ENCODE measurements at places on chromosomes 11 and 22. TPM values are rescaled to one million over a fixed set of nuclear protein-coding genes. Genes with fewer than 3 reads are reported as not detected.

- no peak for DNase-seq
Measured at GRCh38 chr11:35594680-35595079, 23.6 kb upstream of the FJX1 start.

Gene PARVG
- total RNA-seq, result 2.8 TPM

DNA sequence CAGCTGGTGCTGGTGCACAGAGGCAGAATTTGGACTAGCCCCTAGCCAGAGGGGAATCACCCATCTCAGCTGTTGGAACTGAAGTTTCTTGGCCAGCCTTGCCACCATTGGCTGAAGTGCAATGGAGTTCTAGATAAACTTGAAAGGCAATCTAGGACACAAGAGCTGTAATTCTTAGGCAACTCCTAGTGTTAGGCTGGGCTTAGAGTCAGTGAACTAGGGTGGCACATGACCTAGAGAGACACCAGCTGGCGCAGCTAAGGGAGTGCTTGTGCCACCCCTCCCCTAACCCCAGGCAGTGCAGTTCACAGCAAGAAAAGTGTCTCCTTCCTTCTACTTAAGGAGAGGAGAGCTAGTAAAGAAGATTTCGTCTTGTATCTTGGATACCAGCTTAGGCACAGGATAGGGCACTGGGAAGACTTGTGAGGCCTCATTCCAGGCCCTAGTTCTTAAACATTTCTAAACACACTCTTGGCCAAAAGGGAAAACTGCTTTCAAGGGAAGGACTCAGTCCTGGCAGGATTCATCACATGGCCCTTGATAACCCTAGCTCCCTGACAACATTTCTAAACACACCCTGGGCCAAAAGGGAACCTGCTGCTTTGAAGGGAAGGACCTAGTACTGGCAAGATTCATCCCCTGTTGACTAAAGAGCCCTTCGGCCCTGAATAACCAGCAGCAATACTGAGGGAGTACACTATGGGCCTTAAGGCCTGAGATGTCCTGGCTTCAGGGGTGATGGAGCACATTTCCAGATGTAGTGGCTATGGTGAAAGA, 53.4 kb downstream of the XRRA1 start:
- DNase-seq, result no peak

- DNase-seq, result no peak
Measured at GRCh38 chr11:111698852-111699559, 67.2 kb downstream of the PPP2R1B start.

Gene RPS6KB2
- 21.3 TPM for total RNA-seq

All from left ventricle myocardium inferior (tissue), 1 donor.